HFF-Myc (cell line): ENCODE measurements at places on chromosomes 7 and 10.

DNA sequence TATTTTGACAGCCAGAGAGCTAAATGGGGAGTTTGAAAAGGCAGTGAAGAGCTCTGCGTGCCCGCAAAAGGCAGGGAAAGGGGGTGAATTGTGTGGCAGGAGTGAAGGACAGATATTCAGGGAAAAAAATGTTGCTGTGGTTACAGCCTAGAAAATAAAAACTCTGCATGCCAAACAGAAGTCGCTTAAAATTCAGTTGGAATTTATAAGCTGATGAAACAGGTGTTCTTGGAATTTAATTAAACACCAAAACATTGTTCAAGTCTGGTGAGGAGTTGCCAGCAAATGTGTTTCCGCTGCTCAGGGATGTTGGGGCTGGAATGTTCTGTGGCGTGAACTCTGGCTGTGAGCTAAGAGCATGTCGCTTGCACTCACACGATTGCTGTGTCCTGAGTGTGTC, 169.3 kb downstream of the ADRA2A start:
- no peak for DNase-seq

- no peak for DNase-seq
Observed at GRCh38 chr7:1106063-1106792, 18.3 kb downstream of the GPER1 start.

GRCh38 chr10:51241461-51241860, 167.2 kb downstream of the PRKG1 start:
- DNase-seq: no peak

DNA sequence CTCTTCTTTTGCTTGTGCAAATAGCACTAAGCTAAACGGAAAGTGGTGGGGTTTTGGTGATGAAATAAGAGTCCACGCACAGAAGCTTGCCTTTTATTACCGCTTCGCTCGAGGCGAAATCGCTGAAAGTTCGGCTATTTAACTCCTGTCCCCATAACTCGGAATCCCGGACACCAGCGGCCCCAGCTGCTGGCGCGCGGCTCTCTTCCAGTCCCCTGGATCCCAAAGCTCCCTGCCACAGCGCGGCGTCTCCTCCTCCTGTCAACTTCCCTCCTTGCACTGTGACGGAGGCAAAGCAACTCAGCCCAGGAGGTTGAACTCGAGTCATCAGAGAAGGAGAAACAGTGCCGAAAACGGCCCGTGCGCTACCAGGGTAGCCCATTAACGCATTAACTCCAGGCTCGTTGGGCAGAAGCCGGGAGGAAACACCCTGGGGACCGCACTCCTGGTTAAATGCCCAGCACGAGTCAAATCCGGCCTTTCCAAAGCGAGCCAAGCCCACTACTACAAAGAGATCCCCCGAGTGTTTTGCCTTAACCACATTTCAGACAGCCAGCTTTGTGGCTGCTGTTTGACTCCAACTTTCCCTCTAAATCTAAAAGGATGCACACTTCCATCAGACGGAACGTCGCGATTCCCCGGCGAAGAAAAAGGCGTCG, 1.3 kb downstream of the SEMA3D start:
- DNase-seq: peak; percentile 39

DNA sequence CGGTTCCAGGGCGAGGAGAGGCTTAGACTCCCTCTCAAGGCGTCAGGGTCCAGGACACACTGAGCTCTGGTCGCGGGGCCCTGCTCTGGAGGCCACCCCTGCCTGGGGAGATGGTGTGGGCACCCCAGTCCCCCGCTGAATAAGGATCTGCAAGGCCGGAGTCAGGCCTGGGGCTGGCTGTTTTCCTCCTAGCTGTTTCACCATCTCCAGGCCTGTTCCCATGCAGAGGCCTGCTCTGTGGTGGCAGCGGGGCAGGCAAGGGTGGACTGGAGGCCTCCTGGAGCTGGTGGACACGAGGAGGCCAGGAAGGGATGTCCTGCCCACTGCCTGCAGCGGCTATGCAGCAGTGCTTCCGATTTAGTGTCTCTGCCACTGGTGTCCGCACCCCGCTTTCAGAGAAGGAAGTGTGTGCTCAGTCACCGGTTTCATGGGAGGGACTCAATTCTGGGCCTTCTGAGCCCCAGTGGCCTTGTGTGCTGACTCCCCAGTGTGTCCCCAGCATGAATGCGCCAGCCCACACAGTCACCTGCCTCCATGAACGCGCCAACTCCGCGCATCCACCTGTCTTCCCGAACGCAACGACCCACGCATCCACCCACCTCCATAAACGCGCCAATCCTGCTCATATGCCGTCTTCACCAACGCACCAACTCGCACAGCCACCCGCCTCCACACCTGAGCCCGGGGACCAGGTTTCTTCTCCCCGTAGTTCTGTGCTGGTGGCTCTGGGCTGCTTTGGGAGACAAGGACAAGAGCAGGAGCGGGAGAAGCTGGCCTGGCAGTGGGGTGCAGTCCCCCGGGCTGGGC, 14.5 kb upstream of the GPR146 start:
- no peak for DNase-seq

GRCh38 chr7:149104749-149105148, 14.2 kb upstream of the ZNF786 start:
- DNase-seq: no peak

DNA sequence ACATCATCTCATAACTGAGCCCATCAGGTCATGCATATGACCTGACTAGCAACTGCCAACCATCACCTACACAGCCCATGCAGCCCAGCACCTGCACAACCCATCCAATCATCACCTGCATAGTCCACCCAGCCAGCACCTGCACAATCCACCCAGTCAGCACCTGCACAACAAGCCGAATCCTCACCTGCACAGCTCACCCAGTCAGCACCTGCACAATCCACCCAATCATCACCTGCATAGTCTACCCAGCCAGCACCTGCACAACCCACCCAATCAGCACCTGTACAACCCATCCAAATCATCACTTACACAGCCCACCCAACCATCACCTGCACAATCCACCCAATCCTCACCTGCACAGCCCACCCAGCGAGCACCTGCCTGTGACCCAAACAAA, 33.4 kb upstream of the WDFY4 start:
- no peak for DNase-seq

DNA sequence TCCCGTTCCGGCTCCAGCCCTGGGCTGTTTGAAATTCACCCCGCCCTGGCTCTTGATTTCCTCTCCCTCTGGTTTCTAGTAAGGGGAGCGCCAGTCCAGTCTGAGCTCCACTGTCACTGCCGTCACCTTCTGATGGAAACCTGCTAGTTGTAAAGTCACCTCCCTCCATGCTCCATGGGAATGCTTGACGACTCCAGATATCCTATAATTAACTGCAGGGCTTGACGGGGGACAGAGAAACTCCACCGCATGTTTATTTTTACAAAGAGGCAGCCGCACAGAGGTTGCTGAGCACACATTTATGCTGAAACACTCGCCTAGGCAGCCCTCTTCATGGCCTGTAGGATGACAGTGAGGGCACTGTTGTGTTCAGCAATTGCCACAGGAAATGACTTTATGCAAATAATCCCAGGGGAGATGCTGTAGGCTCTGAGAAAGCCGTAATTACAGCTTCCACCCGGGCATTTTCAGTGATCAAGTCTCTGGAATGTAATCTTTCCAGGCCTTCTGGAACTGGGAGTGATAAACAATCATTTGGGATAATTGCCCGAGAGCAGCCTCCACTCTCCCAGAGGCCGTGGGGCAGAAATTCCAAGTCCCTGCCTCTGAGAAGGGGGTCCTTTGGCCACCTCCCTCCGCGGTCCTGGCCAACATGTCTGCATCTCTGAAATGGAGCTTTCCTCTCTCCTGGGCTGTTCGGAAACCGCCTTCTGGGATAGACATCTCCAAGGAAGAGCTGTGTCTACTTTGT, 300.5 kb downstream of the KLF6 start:
- DNase-seq: no peak

GRCh38 chr10:75269605-75270004, 33.8 kb upstream of the COMTD1 start:
- DNase-seq: no peak

- DNase-seq: no peak
Observed at GRCh38 chr10:123864923-123865322, 26.7 kb downstream of the CPXM2 start.

- DNase-seq: no peak
Observed at GRCh38 chr10:4635388-4635787, 190.6 kb upstream of the AKR1E2 start.

GRCh38 chr7:63789378-63790176, 209.1 kb upstream of the ZNF722 start:
- no peak for DNase-seq

DNA sequence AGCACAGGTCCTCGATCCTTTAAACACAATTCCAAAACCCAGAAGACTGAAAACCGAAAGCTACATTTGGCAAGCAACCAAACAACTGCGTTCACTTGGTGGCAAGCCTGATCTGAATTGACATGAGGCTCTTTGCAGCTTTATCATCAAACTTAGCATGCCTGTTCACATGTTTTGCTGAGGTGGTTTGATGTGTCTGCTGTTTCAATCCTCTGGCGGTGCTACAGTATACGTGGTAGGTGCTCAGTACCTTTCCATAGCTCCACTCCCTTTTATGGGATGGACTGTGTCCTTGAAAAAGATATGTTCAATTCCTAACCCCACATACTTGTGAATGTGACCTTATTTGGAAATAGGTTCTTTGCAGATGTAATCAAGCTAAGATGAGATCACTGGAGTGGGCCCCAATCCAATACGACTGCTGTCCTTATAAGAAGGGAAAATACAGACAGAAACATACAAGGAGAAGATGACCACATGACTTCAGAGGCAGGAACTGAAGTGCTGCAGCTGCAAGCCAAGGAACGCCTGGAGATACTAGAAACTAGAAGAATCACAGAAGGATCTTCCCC, 33.4 kb downstream of the CCDC6 start:
- DNase-seq: peak; percentile 82

DNA sequence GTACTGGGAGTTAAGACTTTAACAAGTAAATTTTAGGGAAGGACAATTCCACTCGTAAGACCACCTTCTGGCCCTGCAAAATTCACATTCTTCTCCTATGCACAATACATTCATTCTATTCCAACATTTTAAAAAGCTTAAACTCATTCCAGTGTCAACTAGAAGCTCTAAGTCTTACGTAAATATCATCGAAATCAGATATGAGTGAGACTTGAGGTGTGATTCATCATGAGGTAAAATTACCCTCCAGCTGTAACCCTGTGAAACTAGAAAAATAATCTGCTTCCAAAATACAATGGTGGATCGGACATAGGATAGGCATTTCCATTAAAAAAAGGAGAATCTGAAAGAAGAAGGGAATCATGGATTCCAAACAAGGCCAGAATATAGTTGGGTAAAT, 370.3 kb downstream of the CDC14C start:
- DNase-seq: no peak

DNA sequence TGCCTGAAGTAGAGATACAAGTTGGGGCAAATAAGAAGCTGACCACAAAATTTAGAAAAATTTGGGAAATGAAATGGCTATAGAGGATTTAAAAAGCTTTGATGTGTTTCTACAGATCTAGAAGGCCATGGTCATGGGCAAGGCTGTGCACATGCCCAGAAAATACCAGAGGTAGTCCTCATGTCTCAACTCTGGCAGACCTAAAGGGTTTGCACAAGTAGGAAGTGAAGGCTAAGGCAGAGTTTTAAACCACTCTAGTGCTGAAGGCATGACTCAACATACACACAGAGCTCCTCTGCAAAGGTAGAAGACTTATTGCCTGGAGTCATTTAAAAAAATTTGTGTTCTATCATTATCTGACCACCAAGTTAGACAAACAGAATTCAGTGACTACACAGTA, 364.6 kb downstream of the CCSER2 start:
- DNase-seq: no peak

- no peak for DNase-seq
Observed at GRCh38 chr7:95433952-95434556, 774 bp downstream of the PON2 start.

GRCh38 chr7:66865290-66865864, 55.6 kb upstream of the TMEM248 start:
- DNase-seq: no peak

- no peak for DNase-seq
Observed at GRCh38 chr7:135224027-135224426, 9.6 kb upstream of the STRA8 start.

DNA sequence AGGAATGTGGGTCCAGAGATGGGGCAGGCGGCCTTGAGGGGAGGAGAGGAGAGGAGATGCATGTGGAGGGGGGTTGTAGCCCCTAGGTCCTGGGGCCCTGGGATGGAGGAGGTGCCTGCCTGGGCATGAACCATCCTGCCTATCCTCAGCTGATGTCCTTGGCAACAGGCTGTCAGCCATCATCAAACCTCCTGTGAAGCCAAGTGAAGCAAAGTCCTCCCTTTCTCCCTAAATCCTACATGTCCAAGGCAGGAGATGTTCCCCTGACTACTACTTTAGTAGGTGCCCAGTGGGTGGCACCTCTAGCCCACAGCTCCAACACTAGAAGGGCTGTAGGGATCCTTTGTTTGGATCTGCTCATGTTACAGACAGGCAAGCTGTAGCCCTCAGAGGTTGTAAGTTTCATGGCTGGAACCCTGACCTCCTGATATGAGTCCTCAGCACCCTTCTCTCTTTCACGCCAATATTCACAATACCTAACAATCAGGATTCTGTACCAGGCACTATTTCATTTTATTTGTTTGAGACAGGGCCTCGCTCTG, 66.6 kb upstream of the SYPL1 start:
- DNase-seq: peak; percentile 17

GRCh38 chr7:140876519-140877248, 48.0 kb downstream of the BRAF start:
- peak; percentile 29 for DNase-seq

- DNase-seq: no peak
Observed at GRCh38 chr7:17493446-17493845, 195.0 kb downstream of the AHR start.

GRCh38 chr10:27680691-27681605, 64.7 kb downstream of the MKX start:
- DNase-seq: no peak

- DNase-seq: no peak
Observed at GRCh38 chr7:27202018-27202861, 2.3 kb upstream of the HOXA13 start.

DNA sequence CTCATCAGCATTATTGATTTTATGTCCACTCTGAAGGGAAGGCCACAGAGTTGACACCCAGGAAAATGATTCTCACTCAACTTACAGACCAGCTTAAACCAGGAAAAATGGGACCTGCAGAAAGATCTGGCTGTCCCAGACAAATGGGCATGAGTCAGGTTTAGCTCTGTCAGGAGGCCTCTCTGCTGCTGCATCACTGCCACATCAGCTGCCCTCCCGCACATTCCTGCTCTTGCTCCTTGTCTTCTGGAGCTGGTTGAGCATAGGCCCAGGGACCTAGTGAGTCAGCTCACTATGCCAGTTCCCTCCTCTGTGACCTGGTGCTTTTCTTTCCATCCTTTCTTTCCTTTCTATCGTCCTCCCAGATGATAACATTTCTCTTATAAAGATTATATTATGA, 18.8 kb upstream of the SMNDC1 start:
- DNase-seq: no peak

DNA sequence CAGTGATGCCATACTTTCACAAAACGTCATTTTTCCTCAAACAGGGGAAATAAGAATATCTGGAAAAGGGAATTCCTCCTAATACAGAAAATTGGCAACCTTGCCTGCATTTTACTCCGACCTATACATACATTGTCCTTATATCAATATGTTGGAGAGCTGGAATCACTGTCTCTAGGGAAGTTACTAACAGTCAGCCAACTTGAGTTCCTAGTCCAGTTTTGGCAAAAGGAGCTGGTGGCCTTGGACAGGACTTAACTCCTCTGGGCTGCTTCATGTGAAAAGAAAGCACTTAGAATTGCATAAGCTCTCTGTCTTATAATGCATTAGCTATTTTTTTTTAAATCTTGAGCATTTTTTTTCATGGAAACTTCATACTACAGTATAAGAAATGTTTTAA, 174.2 kb upstream of the HGF start:
- DNase-seq: no peak

GRCh38 chr7:26485367-26485934, 193.8 kb downstream of the SNX10 start:
- no peak for DNase-seq

GRCh38 chr7:101169110-101169837, 3.9 kb upstream of the VGF start:
- no peak for DNase-seq
